ENCODE measurements at places on chromosomes 5 and 9. TPM values are rescaled to one million over a fixed set of nuclear protein-coding genes. Genes with fewer than 3 reads are reported as not detected.

DNA sequence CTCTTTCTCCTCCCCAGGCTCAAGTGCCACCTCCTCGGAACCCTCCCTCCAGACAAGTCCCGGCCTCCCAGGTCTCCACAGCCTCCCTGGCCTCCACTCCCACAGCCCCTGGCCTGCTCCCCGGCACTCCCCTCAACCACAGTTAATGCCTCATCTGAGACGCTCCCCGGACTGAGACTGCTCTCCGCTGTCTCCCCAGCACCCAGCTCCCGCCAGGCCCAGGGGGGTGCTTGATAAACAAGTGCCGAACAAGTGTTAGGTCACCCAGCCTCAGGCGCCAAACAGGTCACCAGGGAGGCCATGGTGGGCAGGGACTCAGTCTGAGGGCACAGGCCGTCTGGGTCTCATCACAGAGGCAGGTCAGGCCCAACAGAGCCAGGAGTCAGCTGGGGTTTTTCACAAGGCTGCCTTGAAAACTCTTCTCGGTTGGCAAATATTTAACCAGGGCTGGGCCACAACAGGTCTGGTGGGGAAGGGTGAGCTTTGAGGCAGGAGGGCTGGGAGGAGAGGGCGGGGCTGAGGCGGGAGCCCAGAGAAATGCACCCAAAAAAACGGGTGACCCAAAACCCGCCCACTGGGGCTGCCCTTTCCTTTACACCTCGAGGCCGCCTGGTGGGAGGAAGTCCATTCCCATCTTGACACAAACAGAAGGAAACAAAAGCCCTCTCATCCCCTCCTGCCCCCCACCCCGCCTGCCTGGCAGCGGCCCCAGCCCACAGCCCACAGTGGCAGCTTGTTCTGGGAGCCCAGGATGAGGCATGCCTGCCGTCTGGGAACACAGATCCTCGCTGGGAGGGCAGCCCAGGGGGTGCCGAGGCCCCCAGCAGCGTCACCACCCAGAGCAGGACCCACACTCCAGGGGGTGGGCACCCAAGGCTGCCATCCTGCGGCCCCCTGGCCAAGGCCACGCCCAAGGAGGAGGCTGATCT is 66.6 kb upstream of the STXBP1 start:
- no peak for DNase-seq

DNA sequence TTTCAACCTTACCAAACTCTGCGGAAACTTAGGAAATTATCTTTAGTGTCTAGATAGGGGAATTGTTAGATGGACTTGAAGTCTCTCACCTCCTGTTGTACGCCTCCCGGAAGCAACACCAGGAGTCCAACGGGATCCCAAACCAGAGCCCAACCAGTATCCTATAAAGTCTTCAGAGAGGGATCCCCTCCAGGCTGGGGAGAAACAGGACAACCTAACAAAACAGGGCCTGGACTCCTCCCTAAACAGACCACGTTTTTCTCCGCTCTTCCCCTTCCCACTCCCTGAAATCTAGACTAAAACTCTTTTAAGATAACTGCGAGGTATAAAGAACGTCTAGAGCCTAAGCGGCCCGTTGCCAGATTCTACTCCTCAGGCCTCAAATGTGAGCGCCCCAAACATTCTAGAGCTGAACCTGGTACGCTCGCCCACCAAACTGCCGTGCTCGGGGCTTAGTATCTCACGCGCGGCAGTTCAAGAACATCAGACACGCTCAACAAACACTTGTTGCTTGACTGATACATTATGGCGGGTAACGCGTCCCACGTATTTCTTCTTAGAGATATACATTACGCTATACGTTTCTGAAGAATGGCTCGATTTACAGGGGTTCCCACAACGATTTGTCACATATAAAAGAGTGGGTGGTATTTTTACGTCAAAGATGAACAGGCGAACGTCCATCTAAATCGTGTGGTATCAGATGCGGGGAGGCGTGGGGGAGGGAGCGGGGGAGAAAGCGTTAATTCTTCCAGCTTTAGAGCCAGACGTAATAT is 663 bp upstream of the SMIM27 start:
- DNase-seq, result peak; percentile 40

DNA sequence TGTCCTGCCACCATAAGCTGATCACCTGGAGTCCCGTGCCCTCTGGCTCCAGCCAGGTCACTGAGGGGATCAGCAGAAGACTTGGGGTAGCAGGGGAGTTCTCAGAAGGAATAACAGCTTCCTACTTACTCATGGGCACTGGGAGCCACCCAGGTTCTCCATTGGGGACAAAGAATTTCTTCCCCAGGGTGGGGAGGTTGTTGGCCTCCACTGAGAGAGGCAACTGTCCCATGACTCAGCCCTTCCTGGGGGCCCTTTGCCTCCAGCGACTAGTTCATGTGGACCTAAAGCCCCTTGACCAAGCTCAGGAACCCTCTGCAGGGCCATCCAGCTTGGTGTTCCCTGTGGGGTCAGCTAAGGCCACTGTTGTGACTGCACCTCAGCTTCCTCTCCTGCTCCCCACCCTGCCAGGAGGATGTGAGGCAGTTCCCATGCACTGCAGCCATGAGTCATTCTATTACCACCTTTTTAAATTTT is 175.0 kb downstream of the AUH start:
- DNase-seq, result no peak

DNA sequence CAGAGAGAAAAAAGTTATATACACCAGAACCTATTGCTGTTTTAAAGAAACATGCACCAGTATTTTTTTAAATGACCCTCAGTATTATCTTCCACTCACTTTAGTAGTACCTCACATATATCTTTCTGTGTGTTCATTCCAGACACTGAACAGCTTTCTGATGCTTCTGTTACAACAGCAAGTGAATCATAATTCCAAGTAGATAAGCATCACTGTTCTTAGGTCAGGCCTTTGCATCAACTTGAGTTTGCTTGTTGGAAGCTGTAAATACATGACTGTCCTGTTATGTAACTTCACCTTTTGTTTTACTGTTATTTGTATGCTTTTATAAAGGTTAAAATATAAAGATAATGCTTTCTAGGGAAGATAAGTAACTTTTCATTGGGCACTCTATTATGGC is 184.4 kb downstream of the ISL1 start:
- no peak for DNase-seq

GRCh38 chr9:129748249-129748648 is 4.6 kb downstream of the PTGES start:
- no peak for DNase-seq

GRCh38 chr5:111976705-111977435 is 219.9 kb upstream of the NREP start:
- DNase-seq, result no peak

- DNase-seq, result no peak
These were observed 1.6 kb upstream of the MGAT1 start for GRCh38 chr5:180804129-180804618.

GRCh38 chr9:19700699-19701098 is 88.1 kb downstream of the SLC24A2 start:
- DNase-seq, result no peak

- DNase-seq, result no peak
These were observed 228.1 kb upstream of the PANK3 start for GRCh38 chr5:168807287-168807686.

DNA sequence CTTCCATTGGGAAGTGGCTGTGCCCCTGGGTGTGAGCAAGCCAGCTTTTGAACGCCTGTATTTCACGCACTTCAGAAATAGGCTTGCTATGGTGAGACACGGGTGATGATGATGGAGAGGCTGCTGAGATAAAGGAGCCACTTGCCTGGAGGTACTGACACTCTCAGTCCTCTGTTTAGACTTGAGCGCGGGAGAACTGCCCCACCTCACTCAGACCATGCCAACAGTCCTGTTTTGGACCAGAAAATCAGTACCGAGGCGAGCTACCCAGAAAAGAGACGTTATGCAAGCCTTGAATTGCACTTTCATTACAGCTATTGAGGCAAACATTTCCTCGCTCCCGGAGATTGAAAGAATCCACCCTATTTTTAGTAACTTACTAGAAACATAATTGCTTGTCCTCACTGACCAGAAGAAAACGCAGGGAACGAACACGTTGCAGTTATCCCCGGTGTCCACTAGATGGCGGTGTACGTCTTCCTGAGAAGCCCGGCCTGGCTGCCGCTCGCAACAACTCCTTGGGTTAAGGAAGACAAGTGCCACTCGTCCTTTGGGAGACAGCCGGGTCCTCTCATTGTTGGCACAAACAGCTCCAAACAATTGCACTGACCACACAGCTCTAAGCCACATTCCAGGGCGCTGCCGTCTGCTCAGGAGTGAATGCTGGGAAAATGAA is 142.4 kb downstream of the PSAT1 start:
- peak; percentile 52 for DNase-seq

DNA sequence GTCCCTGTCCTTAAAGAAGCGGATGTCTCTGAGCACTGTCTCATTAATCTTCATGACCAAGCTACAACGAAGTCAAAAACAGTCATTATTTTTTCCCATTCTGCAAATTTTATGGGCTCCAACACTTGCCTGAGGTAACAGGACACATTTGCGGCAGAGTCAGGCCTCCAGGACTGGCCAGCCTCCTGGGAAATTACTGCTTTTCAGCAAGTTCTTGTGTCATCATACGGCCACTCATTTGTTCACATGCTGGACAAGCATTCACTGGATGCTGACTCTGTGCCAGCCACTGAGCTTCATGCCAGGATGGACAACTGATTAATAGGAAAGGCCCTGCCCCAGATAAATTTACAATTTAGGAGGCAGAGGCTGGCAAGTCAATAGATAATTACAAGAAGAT is 305.7 kb downstream of the ACTL7B start:
- no peak for DNase-seq

GRCh38 chr5:111227801-111228200 is 3.6 kb downstream of the CAMK4 start:
- no peak for DNase-seq

GRCh38 chr9:18499980-18500379 is 26.0 kb downstream of the ADAMTSL1 start:
- no peak for DNase-seq

DNA sequence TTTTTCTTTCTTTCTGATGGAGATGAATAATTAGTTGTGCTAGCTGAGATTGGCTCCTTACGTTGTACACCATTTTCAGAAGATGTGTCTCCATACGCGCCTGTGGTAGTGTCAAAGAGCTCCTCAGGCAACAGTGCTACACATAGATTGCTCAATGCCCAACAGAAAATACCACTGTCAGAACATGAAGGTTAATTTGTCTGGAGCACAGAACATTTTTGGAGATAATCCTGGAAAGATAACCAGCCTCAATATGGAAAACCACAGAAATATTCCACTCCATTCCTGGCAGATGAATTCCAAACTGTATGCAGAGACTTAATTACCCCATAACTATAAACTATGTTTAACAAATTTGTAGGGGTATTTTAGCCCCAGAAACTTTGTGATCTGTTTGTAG is 233.6 kb downstream of the MARCHF11 start:
- no peak for DNase-seq

DNA sequence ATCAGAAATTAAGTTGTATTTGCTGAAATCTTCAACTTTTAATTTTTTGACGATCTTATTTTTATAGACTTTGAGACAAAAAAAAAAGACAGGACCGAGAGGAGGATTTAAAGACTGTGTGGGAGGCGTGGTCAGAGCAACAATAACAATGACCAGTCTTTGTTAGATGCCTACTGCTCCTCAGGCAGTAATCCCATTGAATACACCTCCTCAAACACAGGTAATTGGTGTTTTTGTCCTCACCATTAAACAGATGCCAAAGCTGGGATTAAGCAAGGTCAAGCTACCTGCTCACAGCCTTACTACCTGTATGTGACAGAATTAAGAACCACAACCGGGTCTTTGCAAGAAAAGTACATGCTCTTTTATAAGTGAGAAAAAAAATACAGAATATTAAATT is 233.3 kb upstream of the GRAMD2B start:
- DNase-seq, result no peak

DNA sequence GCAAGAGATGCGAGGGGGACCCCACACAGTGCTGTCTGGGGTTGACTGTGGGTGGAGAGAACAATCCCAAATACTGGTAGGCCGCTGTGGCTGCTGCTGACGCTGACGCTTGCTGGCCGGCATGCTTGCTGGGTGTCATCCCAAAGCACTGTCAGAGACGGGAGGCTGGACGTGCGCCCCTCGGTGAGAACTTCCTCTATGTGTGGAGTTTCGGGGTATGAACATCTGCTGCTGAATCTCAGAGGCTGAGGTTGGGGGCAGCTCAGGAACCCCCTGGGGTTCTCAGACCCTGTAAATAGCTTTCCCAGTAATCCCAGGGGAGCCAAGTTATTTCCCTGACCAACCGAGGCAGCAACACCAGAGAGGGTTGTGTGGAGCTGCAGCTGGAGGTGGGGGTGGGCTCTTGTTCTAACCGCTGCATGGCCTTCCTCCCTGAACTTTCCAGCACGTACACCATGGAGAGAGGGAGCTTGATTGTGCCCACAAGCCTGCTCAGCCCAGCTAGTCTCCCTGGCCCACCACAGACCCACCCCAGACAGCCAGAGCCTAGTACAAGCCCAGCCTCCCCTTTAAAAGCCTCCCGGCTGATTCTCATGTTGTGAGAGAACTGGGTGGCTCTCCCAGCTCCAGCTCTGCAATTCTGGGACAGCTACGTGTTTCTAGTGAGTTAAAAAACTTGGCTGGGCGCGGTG is 21.8 kb upstream of the SLC12A7 start:
- DNase-seq, result peak; percentile 47

GRCh38 chr5:149543361-149544027 is 7.7 kb downstream of the CSNK1A1 start:
- no peak for DNase-seq

DNA sequence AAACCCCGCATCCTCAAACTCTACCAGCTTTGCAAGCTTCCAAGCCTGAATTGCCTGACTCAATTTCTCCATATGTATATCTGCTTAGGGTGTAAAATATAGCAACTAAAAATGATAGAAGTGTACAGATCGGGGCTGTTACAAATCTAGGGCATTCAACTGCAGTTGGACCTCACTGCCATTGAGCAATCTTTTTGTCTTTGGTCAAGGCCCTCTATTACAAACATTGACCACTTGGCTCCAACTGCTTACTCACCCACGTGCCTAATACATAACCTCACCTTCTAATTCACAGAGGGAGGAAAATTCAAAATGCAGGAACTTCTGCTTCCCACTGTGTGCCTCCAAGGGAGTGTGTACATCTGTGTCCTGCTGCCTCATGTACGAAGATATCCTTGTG is 10.0 kb downstream of the LRRC70 start:
- DNase-seq, result no peak

DNA sequence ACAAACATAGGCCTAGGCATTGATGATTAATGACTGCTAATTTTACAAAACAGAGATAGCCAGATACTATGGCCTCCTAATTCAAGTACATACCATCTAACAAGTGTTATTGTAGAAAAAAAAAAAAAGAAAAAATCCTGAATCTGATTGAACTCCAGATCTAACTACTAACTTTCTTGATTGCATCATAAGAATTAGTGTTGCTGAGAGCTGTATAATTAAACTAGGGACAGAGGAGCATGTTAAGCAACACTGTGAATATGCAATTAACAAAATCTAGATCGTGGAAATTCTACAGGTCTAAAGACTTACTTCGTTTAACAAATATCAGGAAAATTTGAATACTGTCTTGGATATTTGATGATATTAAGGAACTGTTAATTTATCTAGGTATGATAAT is 208.3 kb upstream of the ZNF608 start:
- no peak for DNase-seq

CDKN2B-AS1 gene
- polyA plus RNA-seq, result 1.2 TPM

CDX1 gene
- polyA plus RNA-seq, result not detected

CEL gene
- polyA plus RNA-seq, result not detected

SLCO6A1 gene
- not detected for polyA plus RNA-seq

PCDHB12 gene
- polyA plus RNA-seq, result not detected

SPAG8 gene
- 1.5 TPM for polyA plus RNA-seq

HTR1A gene
- polyA plus RNA-seq, result not detected
